ENCODE measurements at places on chromosomes 6 and 20. TPM values are rescaled to one million over a fixed set of nuclear protein-coding genes. Genes with fewer than 3 reads are reported as not detected.

The SOBP gene
- 0.29 TPM for total RNA-seq

The THBS2 gene
- total RNA-seq: not detected

The TFAP2C gene
- not detected for total RNA-seq

The GPX5 gene
- not detected for total RNA-seq

The LY86 gene
- total RNA-seq: 0.64 TPM

The IP6K3 gene
- total RNA-seq: not detected
